GM12878 (cell line): ENCODE measurements at places on chromosomes 1 and 21.

DNA sequence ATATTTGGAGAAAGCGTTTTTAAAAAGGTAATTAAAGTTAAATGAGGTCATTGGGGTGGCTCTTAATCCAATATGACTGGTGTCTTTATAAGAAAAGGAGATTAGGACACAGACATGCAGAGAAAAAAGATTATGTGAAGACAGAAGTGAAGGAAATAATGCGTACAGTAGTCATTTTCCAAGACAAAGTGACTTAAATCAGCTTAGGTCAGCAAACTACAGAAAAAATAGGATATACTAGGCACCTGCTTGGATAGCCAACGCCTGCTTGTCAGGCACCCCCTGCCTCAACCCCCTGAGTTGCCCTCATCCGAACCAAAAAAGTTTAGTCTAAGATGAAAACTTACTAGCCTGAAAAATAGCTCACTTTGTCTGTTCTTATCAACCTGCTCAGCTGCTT lies 58.2 kb upstream of the SPAG17 start:
- H3K27ac ChIP-seq: no peak overlapping the region
- no peaks in the 10 kb centered on the region for H3K4me1 ChIP-seq
- H3K27me3 ChIP-seq: no peaks in the 10 kb centered on the region
- no peak for DNase-seq
- H3K36me3 ChIP-seq: no peaks in the 10 kb centered on the region

DNA sequence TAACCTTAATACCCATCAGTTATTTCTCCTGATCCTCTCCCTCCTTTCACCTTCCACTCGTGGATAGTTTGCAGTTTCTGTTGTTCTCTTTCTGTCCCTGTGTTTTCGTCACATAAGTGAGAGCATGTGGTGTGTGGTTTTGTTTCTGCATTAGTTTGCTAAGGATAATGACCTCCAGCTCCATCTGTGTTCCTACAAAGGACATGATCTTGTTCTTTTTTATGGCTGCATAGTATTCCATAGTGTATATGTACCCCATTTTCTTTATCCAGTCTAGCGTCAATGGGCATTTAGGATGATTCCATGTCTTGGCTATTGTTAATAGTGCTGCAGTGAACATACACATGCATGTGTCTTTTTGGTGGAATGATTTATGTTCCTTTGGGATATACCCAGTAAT lies 36.6 kb upstream of the GPR25 start:
- H3K4me1 ChIP-seq: no peaks in the 10 kb centered on the region
- no peak for DNase-seq
- peaks cover 5% of the 10 kb centered on the region; the same call in 1 of the 2 replicates for H3K36me3 ChIP-seq
- H3K27ac ChIP-seq: no peak overlapping the region
- no peak overlapping the region for H3K4me3 ChIP-seq
- no peaks in the 10 kb centered on the region for H3K27me3 ChIP-seq

DNA sequence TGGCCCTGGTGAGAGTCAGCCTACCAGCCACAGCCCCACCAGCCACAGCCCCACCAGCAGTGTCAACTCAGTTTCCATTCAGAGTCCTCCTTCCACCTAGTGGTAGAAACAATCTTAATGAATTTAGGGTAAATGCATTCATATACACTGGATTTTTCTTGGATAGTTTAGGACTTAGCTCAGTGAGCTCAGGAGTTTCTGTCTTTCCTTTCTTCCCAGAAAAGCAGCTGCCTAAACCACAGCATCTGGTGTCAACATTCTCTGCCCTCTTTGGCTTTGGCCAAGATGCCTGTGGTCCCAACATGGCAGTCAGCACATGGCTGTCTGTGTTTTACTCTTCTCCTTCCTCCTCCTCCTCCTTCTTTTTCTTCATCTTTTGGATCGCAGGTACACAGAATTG lies 94.0 kb downstream of the CLIC6 start:
- H3K36me3 ChIP-seq: no peaks in the 10 kb centered on the region
- no peaks in the 10 kb centered on the region for H3K4me1 ChIP-seq
- no peaks in the 10 kb centered on the region for H3K27me3 ChIP-seq
- DNase-seq: no peak
- no peak overlapping the region for H3K4me3 ChIP-seq

GRCh38 chr1:2165646-2166045 lies 28.9 kb downstream of the FAAP20 start:
- DNase-seq: no peak
- no peak overlapping the region for H3K4me3 ChIP-seq
- H3K4me1 ChIP-seq: no peaks in the 10 kb centered on the region
- no peak overlapping the region for H3K27ac ChIP-seq
- H3K36me3 ChIP-seq: no peaks in the 10 kb centered on the region
- no peaks in the 10 kb centered on the region for H3K27me3 ChIP-seq

DNA sequence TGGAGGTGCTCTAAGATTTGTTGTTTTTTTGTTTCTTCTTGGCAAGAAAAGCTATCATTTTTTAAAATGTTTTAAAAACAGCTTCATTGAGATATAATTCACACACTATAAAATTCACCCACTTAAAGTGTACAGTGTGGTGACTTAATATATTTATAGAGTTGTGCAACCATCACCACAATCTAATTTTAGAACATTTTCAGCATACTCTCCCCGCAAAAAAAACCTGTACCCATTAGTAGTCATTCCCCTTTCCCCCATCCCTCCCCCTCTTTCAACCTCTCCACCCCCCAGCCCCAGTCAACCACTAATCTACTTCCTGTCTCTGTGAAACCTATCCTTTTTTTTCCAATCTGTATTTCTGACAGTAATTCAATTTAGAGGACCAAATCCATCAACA lies 30.6 kb downstream of the ZC3H11B start:
- H3K36me3 ChIP-seq: no peaks in the 10 kb centered on the region
- H3K27ac ChIP-seq: no peak overlapping the region
- H3K27me3 ChIP-seq: no peaks in the 10 kb centered on the region
- H3K4me1 ChIP-seq: peaks cover 9% of the 10 kb centered on the region; the same call in 1 of the 2 replicates
- no peak for DNase-seq
- no peak overlapping the region for H3K4me3 ChIP-seq
